ENCODE measurements at places on chromosomes 11 and 22.
A peak's percentile ranks its signal among the peaks of the same experiment; 100 is the strongest.

GRCh38 chr11:44167046-44167445 is 71.6 kb downstream of the EXT2 start:
- DNase-seq = peak; percentile 30

DNA sequence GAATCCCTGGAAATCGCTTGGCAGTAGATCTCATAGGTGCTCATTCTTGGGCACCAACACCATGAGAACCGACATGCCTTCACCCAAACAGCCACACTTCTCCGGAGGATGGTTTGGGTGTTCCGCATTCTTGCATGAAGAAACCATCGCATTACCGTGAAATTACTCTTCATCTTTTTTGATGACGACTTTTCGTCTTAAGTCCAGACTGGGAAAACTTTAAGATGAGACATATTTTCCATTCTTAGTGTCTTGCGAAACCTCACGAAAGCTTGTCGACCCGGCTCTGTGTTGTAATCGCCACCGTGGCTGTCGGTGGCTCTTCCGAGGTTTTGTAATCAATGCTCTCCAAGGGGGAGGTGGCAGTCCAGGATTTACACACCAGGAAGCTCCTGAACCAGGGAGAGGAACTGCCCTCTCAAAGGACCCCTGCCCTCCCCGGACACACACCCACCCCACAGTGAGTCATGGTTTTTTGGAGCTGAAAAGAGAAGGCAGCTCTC is 1.7 kb downstream of the TOM1 start:
- DNase-seq = peak; percentile 90

DNA sequence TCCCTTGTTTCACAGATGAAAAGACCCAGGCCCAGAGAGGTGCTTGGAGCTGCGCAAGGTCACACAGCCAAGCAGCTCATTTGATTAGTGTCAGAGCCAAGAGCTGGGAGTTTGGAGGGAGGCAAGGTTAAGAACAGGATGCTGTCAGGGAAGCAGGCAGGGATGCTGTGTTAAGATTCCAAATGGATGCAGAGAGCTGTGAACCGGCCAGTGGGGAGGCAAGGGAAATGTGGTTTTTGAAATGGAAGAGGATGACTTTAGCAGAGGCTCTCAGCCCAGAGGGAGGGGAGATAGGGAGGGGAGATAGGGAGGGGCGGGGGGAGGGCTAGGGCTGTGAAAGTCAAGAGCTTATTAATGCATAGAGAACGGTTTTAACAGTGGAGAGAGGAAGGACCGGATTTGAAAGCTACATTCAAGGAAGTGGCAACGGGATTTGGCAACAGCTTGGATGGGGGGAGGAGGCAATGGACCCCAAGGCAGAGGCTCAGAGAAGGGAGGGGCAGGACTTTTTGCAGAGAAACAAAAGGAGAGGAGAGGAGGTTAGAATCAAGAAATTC is 13.0 kb downstream of the RTN4RL2 start:
- DNase-seq = no peak

- no peak for DNase-seq
These were observed 252.4 kb downstream of the GRM5 start for GRCh38 chr11:88813233-88813915.

DNA sequence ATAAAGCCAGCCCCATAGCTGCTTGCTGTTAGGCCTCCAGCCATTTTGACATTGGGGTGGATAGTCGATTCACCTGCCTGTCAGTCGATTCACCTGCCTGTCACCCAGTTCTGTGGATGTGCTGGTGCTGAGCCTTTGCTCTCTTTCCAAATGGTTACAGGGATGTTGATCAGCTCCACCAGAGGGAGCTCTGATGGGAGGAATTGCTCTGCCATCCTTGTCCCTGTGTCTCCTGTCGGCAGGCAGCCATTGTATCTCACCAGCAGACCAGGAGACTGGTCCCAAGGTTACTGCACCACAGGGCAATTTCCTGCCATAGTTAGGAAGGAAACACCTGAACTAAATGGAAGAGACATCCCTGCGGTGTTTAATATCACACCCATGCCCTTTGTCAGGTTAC is 6.1 kb downstream of the MPEG1 start:
- DNase-seq = peak; percentile 23

DNA sequence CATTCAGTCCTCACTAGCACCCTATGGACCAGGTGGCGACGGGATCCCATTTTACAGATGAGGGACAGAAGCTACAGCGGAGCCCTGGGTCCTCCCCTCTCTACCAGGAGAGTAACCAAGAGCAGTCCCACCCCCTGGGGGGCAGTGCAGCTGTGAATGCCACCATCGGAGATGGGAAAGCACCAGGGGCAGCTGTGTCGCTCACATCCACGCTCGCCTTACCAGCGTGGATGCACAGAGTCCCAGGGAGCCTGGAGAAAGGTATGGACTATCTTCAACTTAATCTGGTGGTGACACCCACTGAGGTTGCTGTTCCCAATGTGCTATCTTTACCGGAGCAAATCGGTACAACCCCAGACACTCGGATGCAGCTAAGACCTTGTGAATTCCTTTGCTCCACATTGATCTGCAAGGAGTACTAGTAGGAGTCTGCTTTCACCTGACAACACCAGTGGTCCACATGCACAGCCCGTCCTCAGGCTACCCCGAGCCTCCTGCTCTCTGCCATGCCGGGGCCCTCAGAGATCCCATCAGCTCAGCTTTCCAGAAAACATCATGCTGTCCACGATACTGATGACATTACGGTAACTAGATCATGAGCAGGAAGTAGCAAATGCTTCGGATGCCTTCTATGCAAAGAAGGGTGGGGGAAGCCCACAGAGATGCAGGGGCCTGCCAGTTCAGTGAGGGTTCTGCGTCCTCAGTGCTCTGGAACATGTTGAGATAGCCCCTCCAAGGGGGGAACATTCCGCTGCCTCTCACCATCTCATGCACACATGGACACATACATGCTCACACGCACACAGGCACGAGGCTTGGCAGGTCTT is 126.0 kb downstream of the CTTN start:
- peak; percentile 39 for DNase-seq

- no peak for DNase-seq
These were observed 3.6 kb upstream of the ARRB1 start for GRCh38 chr11:75355051-75355450.

DNA sequence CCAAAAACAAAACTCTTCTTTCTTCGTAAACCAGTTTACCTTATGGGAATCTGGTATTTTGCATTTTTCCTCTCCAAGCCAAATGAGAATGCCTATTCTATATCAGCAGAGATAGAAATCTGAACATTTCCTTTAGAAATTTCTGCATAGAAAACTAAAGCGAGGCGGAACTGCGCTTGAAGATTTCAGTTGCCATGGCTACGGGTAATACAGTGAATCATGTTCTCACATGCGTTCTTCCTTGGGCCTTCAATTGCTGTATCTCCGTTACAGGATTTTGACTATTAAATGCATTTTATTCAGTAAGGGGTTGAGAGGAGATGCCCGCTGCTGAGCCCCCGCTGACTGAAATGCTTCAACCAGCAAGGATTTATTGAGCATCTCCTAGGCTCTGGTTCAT is 108.2 kb upstream of the CRYBB3 start:
- no peak for DNase-seq

GRCh38 chr11:76767659-76768058 is 15.5 kb upstream of the TSKU start:
- no peak for DNase-seq

GRCh38 chr11:288478-289397 is at the start of gene PGGHG:
Gene PGGHG (plus strand): TSS chr11:289126. CDS start chr11:289817, 691 bp downstream.
- peak; percentile 35 for DNase-seq

GRCh38 chr11:86523738-86524619 is 148.4 kb downstream of the ME3 start:
- peak; percentile 80 for DNase-seq

- no peak for DNase-seq
These were observed 44.7 kb upstream of the PRODH start for GRCh38 chr22:18980829-18981228.

GRCh38 chr22:39907605-39908097 is 6.8 kb downstream of the GRAP2 start:
- DNase-seq = no peak

GRCh38 chr22:41261541-41262249 is 21.0 kb upstream of the CHADL start:
- no peak for DNase-seq

GRCh38 chr11:133687781-133688180 is 155.5 kb upstream of the OPCML start:
- no peak for DNase-seq

DNA sequence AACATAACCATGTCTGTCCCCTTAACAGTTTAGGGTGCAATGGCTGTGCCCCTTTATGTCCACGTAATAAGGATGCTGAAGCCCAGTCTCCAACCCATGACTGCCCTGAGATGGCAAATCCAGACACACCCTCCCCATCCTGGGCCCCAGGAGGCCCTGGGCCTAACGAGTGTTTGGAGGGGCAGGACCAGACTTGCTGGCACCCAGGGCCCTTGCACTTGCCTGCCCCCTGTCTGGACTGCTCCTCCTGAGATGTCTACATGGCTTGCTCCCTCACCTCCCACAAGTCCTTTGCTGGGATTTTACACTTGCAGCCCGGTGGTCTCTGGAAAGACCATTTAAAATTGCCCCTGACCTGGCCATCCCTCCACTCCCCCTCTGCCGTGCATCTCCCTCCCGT is 132.2 kb upstream of the NECTIN1 start:
- DNase-seq = no peak

DNA sequence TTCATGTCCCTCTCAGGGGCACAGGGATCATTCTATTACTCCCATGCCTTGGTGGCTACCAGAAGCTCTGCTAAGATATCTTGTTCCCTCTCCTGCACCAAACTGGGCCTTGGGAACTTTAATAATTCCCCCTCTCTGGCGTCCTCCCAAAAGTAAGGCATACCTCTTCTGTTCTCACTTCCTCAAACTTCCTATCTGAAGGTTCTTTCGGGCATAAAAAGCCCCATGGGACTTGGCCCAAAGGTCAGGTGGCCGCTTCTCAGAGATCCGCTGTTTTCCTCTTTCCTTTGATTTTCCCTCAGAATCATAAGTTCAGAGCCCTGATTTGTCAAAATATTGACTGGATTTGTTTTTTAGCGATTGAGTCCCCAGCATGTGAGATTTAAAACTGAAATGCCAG is 13.0 kb downstream of the POLD3 start:
- DNase-seq = no peak

GRCh38 chr11:75275581-75275980 is 35.0 kb downstream of the TPBGL start:
- no peak for DNase-seq

GRCh38 chr22:19807914-19808872 is 46.5 kb downstream of the GNB1L start:
- no peak for DNase-seq

- peak; percentile 98 for DNase-seq
These were observed 966 bp downstream of the AHNAK start for GRCh38 chr11:62545437-62546243.

- DNase-seq = no peak
These were observed 575.6 kb upstream of the KIRREL3 start for GRCh38 chr11:127576210-127576609.

DNA sequence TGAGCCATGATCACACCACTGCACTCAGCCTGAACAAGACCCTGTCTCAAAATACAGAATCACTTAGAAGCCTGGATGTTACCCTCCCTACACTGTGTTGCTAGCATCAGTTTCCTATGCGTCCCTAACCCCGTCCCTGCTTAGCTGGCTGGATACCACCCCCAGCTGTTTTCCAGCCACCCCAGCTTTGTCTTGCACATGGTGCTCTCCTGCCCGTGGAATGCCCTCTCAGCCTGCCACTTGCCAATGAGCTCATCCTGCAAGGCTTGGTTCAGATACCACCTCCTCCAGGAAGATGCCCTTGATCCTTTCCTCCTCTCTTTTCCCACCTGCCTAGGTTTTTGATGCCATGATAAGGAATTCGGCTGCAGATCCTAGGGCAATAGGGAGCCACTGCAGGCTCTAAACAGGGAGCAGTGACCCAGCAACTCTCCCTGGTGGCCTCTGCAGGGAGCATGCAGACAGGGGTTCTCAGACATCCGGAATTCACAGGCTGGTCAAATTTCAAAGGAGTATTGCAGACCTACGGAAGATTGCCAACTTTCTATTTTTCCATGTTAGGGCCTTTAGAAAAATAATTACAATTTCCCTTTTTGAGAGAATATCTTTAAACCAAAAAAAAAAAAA is 52.7 kb upstream of the WNT7B start:
- no peak for DNase-seq

DNA sequence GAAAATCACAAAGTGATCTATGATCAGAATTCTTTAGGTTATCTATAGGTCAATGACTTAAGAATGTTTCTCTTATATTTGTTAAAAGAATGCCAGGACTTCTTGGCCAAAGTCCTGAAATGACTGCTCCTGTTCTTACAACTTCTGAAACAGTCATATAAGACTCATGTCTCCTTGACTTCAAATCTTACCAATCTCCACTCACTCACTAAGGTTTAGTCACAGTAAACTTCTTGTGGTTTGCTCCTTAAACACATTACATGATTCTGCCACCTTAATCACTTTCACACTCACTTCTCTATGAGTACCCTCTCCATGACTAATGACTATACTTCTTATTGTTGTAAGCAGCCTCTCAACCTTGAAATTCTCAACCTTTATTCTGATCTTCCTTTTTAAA is 648.7 kb upstream of the CCDC179 start:
- DNase-seq = peak; percentile 82

GRCh38 chr22:23121424-23121823 is 20.4 kb downstream of the RSPH14 start:
- DNase-seq = no peak

GRCh38 chr11:42974510-42975179 is 337.2 kb upstream of the API5 start:
- no peak for DNase-seq

DNA sequence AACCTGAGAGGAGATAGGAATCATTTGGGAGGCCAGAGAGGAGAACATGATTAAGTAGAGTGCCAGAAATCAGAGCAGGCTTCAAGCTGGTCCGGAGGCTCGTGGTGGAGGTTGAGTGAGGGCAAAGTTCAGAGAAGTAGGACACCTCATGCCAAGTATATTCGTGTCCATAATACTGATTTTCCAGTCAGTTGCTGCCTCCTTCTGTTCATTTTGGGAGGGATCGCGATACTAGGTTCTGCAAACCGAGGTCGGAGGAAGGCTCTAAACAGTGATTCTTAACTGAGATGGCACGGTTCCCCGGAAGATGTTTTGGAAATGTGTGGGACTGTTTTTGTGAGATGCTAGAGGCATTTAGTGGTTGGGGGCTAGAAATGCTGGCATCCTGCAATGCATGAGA is 13.6 kb upstream of the CD3E start:
- DNase-seq = no peak

- DNase-seq = no peak
These were observed 50.0 kb downstream of the RRAS2 start for GRCh38 chr11:14308897-14309387.

- DNase-seq = no peak
These were observed 412.3 kb upstream of the CHORDC1 start for GRCh38 chr11:90635151-90635550.

- DNase-seq = no peak
These were observed 91.7 kb upstream of the E2F8 start for GRCh38 chr11:19332476-19332875.
